ENCODE measurements at places on chromosomes 2 and 18. TPM values are rescaled to one million over a fixed set of nuclear protein-coding genes. Genes with fewer than 3 reads are reported as not detected.

The KATNAL2 gene
- total RNA-seq, result 5.6 TPM

The NETO1 gene
- 6.0 TPM for total RNA-seq

The MYCN gene
- total RNA-seq, result 7.0 TPM

The TLX2 gene
- total RNA-seq, result not detected

The ING5 gene
- total RNA-seq, result 46.1 TPM

The FTCDNL1 gene
- total RNA-seq, result 2.3 TPM

The DUSP19 gene
- total RNA-seq, result 3.0 TPM

The TBC1D8 gene
- 20.1 TPM for total RNA-seq

The PAIP2B gene
- total RNA-seq, result 25.6 TPM

The TMEM169 gene
- total RNA-seq, result 1.6 TPM

The REG1A gene
- total RNA-seq, result 3.7 TPM

The MC4R gene
- not detected for total RNA-seq

The ALPP gene
- not detected for total RNA-seq

The LIPG gene
- 5.8 TPM for total RNA-seq

The ZNG1B gene
- 34.9 TPM for total RNA-seq

The CYBRD1 gene
- total RNA-seq, result 280 TPM

The RIT2 gene
- total RNA-seq, result not detected

The ABCG8 gene
- total RNA-seq, result not detected
